Uterine smooth muscle cell (primary cell): ENCODE measurements at places on chromosomes 5 and 9. TPM values are rescaled to one million over a fixed set of nuclear protein-coding genes. Genes with fewer than 3 reads are reported as not detected.

The GRM6 gene
- total RNA-seq = not detected in 2 replicates

The GZMA gene
- total RNA-seq = not detected in 2 replicates

The MSMP gene
- 0.62 TPM in 1 of 2 replicates, not detected in the other for total RNA-seq

The WNT8A gene
- total RNA-seq = not detected in 2 replicates

The PCDHGB6 gene
- 2.4 and 2.9 TPM in 2 replicates for total RNA-seq
